Left lung (tissue), 14 donors: ENCODE measurements at places on chromosomes 13 and 19. TPM values are rescaled to one million over a fixed set of nuclear protein-coding genes. Genes with fewer than 3 reads are reported as not detected.

DNA sequence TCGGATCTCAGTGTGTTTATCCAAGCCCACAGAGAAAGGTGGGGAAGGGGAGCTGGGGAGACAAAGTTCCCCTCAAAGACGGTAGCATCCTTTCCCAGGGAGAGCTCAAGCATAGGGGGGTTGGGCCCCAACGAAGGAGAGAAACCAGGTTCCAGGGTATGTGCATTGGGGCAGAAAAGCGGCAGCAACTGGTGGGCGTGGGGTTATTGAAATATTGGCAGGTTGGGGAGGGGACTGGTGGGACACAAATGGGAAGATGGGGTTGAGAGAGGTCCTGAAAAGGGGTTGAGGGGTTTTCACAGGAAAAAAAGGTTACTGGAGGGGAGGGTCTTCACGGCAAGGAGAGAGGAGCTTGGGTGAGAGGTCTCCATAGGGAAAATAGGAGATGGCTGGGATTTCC, 1.0 kb downstream of the ASF1B start:
- DNase-seq: peak; percentile 17

SOHLH2 gene
- 0.29 TPM for total RNA-seq

ZNF585A gene
- total RNA-seq: 9.9 TPM

DNA sequence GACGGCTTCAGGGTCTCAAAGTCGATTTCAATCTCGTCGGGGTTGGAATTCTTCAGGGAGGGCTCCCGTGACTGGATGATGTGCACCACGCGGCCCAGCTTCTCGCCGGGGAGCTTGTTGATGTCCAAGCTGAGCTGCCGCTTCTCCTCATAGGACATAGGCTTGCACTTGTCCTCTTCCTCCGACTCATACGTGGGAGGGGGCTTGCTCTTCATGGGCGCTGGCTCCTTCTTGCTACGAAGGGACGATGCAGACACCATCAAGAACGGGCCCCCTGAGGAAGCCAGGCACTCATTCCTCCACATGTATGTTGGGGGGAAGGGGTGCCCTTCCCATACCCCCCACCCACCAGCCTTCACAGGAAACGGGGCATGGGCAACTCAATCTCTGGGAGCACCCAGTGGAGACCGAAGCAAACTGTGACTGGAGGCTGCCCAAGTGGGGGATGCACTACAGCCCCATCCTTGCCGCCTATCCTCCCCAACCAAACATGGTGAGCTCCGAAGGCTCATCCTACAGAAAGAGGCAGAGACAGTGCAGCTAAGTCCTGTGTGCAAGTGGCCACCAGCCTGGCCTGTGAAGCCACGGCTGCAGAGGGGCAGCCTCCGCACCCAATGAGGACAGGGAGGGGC, 23.2 kb upstream of the EPHX3 start:
- DNase-seq: peak; percentile 41

LILRA1 gene
- total RNA-seq: 13.5 TPM

GFY gene
- not detected for total RNA-seq

TJP3 gene
- 33.8 TPM for total RNA-seq

GRCh38 chr13:69264362-69265334, 843.0 kb upstream of the ATXN8OS start:
- DNase-seq: no peak

SLC6A16 gene
- total RNA-seq: 0.52 TPM

- no peak for DNase-seq
Observed at GRCh38 chr13:35865341-35866240, 265.6 kb downstream of the DCLK1 start.

DNA sequence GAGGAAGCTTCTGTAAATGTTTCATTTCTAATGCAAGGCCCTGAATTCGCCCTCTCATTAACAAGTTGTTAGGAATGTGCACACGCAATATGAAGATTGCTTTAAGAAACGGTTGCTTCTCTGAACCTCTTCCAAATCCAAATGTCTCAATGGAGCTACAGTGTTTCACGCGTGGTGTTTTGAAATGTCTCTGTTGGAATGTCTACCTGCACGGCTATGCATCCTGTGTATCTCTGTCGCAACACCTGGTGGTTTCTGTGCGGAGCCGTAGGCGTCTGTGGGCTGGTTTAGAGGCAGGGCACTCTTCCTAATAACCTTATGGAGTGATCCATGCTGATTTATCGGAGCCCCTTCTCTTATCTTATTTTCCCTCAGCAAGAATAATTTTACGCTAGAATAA, 1584.2 kb upstream of the SLC10A2 start:
- no peak for DNase-seq

HCST gene
- total RNA-seq: 24.7 TPM

SIGLEC5 gene
- total RNA-seq: 11.0 TPM

GPC5 gene
- 19.5 TPM for total RNA-seq

DNA sequence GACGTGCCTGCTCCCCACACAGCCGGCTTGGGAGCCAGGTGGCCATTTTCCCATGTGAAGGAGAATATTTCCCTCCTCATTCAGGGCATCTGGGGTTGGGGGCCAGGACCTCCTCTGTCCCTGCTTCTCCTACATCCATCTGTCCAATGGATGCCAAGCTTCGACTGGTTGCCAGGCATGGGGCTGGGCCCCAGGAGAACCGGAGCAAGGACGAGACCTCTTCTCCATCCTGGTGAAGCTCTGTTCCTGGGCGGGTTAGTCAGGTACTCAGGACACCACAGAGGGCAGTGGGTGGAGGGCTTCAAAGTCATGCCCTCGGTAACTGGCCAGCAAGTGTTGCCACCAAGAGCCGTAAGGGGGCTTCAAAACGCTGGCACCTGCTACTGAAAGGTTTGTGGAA, 22.3 kb upstream of the SLC15A1 start:
- DNase-seq: no peak

- no peak for DNase-seq
Observed at GRCh38 chr13:67859904-67860303, 629.8 kb upstream of the PCDH9 start.

GRCh38 chr19:47313754-47314295, 4.2 kb downstream of the C5AR1 start:
- DNase-seq: no peak

DNA sequence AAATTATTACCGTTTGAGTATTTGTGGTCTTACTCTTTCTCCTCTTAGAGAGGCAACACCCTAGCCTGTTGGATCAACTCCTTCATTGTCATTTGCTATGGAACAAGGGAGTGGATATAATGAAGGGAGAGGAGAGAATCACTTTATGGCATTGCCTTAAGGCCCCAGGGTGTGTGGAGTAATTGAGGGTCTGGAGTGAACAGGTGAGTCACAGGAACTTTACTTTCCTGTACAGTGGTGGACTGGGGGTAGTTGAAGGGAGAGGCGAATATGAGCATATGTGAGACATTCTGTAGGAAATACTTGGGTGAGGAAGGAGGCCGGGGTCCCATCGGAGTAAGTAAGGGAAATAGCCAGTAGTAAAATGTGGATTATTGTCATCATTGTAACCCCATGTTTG, 17.0 kb downstream of the DGKH start:
- no peak for DNase-seq

- DNase-seq: no peak
Observed at GRCh38 chr19:23255700-23256099, 5.5 kb upstream of the ZNF724 start.

RNF126 gene
- total RNA-seq: 24.3 TPM

DNA sequence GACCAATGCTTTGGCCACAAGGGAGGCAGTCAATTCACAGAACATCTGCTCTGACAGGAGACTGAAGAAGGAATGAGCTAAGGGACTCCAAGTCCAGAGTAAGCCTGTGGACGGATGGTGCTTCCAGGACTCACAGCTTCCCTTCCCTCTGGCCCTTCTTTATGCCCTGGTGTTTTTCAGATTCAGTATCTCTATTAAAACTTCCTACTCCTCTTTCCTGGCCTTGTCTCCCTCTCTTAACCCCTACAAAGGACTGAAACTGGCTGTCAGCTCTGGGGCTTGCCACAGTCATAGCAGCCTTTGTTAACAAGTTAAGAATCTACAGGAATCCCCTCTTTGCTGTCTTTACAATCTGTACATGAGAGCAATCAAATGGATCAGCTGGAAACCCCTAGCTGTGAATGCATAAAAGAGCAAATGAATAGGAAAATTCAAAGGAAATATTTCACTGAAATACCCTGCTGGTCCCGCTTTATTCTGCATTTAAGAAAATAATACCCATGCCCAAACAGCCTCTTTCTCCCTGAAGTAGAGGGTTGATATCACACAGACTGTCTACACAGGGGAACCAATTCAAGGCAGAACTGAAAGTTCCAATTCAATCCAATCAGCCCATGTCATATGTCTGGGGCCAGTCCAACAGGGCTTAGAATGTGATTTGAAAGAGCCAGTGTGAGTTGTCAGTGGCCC, 192.3 kb downstream of the MZT1 start:
- no peak for DNase-seq

CALR3 gene
- total RNA-seq: not detected

DNA sequence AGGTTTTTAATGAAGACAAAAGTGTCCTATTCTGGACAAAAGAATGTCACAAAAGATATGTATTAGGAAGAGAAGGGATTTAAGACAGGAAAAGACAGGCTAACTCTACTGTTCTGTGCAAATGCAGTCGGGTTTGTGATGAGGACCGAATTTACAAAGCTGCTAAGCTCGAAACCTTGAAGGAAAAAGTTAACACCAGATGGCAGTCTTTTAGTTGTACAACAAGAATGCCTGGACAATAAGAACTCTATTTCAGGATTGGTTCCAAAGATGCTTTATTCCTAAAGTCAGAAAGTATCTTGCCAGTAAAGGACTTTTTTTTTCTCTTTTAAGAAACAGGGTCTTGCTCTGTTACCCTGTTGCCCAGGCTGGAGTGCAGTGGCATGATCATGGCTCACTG, 51.1 kb downstream of the HS6ST3 start:
- no peak for DNase-seq

GRCh38 chr13:102040812-102041211, 361.0 kb downstream of the FGF14 start:
- no peak for DNase-seq

- DNase-seq: no peak
Observed at GRCh38 chr19:2665103-2665502, 37.4 kb downstream of the GNG7 start.

GRCh38 chr13:112454648-112455334, 78.6 kb downstream of the SPACA7 start:
- DNase-seq: no peak

ZNF132 gene
- 6.2 TPM for total RNA-seq

DNA sequence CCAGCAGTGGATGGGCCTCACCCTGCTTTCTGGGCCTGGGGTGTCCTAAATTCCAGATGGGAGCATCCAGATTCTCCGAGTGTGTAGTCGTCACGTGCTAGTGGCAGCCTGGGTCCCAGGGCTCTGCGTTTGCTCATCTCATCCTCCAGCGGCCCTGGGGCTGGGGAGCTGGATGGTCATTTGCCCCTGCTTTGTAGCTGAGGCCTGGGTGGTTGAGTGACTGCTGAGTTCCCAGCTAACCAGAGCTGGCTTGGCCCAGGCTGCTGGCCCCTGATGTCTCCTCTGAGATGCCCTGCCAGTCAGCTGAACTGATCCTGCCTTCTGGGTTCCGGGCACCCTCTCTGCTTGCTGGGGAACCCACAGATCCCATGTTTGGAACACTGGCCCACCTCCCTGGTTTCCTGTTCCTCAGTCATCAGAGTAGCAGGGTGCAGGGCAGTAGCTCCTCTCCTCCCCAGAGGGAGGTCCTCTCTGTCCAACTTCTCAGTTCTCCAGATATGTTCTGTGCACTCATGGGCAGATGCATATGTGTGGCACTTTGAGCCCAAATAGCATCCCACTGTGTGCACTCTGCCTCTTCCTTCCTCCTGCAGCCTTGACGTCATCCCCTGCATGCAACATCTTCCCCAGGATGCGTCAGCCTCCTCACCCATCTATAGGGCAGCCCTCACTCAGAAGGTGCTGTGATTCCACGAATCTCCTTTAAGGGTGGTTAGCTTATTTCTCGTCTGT, 22.4 kb upstream of the CRTC1 start:
- no peak for DNase-seq

- no peak for DNase-seq
Observed at GRCh38 chr19:19538785-19539166, 711 bp downstream of the CILP2 start.

CGB5 gene
- not detected for total RNA-seq

LRP3 gene
- total RNA-seq: 33.5 TPM

GRCh38 chr19:5697022-5697889, 7.2 kb downstream of the RPL36 start:
- DNase-seq: no peak

ICAM4 gene
- total RNA-seq: 4.5 TPM

DNA sequence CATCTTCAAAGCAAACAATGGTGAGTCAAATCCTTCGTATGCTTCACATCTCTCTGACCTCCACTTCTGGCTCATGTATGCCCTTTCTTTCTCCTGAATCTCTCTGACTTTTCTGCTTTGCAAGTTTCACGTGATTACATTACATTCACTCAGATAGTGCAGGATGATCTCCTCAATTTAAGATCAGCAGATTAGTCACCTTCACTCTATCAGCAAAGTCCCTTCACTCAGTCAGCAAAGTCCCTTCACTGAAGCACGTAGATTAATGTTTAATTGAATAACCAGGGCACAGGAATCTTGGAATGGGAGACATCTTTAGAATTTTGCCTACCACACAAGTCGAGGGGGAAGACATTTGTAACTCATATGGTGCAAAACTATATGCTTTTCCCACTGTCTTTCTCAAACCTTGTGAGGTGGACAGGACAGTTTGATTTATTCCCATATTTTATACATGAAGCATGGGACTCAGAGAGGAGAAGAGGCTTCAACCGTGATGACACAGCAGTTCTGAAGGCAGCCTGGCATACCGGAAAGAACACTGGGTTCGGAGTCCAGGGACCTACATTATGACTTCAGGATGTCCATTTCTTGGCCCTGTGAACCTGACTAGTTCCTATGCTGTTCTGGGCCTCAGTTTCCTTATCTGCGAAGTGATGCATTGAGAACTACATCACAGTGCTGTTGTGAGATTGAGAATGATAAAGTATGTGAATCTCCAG, 23.3 kb downstream of the SIGLECL1 start:
- DNase-seq: no peak

DNA sequence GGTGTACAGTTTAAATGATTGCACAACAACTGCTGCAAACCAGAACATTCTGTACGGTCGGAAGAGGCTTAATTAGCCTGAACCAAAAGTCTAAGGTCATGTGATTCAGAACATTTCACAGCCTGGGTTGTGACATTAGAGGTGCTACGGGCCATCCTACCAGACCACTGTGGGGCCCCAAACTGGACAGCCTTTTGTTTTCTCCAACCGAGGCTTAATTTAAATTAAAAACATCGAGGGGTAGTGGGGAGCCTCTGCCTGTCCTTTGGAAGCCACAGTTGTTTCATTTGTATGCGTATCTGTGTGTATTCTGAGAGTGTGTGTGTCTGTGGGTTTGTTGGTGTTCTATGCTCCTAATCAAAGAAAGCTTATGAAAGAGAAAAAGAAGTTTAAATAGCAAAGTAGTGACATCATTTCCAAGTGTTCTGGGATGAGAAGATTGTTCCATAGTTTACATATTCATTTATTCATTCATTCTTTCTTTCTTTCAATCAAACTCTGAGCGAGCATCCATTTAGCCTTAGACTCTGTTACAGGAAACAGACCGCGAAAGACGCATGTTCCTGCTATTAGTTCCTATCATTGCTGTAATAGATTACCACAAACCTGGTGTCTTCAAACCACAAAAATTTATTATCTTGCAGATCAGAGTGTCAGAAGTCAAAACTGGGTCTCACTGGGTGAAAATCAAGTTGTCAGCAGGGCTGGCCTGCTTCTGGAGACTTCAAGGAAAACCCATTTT, 444.8 kb downstream of the FOXO1 start:
- DNase-seq: no peak
